A549 (cell line): ENCODE measurements at places on chromosomes 7 and 10.

GRCh38 chr7:117004899-117005298 is 51.6 kb downstream of the ST7 start:
- no peak for DNase-seq

DNA sequence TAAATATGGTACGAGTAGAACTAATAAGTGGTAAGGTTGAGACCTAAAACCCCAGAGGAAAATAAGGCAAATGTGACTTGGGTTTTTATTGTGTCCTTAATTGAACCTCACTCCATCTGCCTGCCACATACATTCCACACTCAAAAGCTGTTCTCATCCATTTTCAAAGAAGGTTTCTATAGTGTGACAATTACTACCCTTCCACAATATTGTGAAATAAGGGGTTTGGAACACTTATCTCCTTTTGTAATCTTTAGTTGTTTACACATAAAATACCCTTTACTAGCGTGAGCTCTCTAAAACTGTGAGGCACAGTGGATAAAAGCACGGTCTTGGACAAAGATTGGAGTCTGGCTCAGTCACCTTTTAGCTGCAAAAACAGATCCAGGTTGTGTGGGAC is 166.6 kb downstream of the THSD7A start:
- no peak for DNase-seq

GRCh38 chr10:58372607-58373441 is 12.4 kb upstream of the TFAM start:
- DNase-seq: no peak

- DNase-seq: no peak
Measured at GRCh38 chr10:26385443-26385842, 52.7 kb upstream of the APBB1IP start.

GRCh38 chr10:82660986-82661385 is 786.0 kb downstream of the NRG3 start:
- no peak for DNase-seq

GRCh38 chr10:791639-792038 is 102.2 kb upstream of the DIP2C start:
- no peak for DNase-seq

- no peak for DNase-seq
Measured at GRCh38 chr10:77686096-77686495, 48.5 kb upstream of the KCNMA1 start.
